ENCODE measurements at places on chromosomes 5 and 9.

DNA sequence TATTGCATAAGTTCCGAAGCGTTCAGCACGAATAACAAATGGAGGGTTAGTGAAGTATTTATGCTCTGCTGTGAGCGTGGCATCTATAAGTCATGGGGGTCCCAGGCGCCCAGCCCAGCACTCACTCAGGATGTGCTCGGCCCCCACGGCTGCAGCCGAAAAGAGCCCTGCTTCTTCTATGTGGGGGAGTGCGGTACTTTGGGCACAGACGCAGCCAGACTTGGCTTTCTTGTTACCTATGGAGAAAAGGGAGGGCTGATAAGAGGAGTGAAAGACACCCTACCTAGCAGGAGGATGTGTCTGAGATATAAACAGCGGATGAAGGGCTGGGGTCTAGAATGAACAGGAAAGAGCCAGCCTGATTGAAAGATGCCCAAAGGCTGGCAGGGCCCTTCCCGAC lies 51.4 kb downstream of the MRPL36 start:
- no peak for DNase-seq

GRCh38 chr9:123929177-123929869 lies 603 bp downstream of the DENND1A start:
- DNase-seq, result no peak

GRCh38 chr9:134403682-134404301 lies 77.5 kb downstream of the RXRA start:
- no peak for DNase-seq

GRCh38 chr9:27784847-27785713 lies 211.8 kb upstream of the C9orf72 start:
- no peak for DNase-seq

DNA sequence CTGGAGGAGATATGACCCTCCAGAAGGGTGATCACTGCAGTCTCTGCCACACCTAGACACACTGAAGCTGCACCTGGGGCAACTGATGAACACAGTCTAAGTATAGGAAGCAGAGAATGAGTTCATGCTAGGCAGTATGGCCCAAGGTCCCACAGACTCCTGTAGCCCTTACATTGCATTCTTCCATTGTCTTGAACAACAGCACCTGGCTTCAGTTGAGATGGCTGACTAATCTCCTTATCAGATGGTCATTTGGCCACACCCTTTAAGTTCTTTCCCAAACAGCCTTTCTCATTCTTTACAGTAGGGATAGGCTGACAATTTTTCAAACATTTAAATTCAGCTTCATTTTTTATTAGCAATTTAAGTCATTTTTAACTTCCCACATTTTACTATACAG lies 23.1 kb downstream of the CENPK start:
- no peak for DNase-seq

DNA sequence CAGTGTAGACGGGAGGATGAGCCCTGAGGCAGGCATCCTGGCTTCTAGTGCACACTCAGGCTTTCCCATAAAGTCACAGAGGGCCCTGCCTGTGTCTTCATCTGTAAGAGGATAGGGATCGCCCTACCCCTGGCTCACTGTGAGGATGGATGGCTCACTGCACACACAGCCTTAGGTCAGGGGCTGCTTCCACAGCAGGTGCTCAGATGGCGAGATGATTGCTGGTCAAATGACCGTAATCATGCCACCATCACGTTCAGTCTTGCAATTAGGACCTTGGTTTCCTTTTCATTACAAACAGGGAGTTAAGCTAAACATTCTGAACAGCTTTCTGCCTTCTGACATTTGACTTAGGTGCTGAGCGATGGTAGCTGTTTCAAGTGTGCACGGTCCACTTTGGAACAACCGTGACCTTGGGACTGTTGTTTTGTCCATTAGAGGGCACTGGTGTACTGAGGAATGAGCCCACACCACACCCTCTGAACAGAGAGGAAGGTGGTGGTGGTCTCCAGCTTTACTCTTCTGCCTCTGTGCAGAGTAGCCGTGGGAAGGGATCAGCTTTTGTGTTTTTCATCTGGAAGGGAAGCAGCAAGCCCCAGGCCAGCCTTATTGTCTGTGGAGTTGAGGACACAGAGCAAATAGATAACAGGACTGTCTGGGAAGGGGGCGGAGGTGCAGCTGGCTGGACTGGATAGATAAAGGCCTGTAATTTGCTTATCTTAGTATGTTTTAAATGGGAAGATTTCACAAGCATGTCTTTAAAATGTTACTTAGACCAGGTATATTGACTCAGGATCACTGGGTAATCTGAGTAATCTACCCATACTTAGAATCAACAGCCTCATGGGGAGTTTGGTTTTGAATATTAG lies 183.1 kb downstream of the TRIO start:
- no peak for DNase-seq

- DNase-seq, result no peak
These were observed 280.6 kb upstream of the PIK3R1 start for GRCh38 chr5:67934976-67935375.

DNA sequence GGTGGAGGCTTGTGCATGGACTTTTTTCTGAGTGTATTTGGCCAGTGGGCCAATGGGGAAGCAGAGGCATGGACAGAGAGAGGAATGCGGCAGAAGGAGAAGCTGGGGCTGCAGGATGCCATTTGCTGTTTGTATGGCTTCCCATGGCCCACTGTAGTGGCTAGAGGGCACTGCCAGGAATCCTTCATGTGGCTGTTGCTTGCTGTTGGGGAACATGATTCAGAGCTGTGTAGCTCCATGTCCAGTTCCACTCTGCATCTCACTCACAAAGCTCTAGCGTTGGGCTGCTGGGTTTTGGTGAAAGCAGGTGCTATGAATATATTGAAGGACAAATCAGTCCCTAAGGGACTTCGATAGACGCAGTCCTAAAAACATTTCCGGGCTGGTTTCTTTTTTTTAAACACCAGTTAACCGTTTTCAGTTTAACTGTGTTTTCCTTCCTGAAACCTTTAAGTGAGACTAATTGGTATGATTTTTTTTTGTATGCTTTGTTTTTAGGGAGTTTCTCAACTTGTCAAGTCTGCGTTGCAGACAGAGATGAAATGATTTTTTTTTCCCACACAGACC lies 51.3 kb downstream of the SLC22A5 start:
- DNase-seq, result no peak

- no peak for DNase-seq
These were observed 13.6 kb upstream of the GABRP start for GRCh38 chr5:170769898-170770416.

GRCh38 chr9:76023715-76024195 lies 133.3 kb downstream of the PCSK5 start:
- DNase-seq, result no peak

- no peak for DNase-seq
These were observed 103.5 kb downstream of the MAMDC2 start for GRCh38 chr9:70147196-70147595.

DNA sequence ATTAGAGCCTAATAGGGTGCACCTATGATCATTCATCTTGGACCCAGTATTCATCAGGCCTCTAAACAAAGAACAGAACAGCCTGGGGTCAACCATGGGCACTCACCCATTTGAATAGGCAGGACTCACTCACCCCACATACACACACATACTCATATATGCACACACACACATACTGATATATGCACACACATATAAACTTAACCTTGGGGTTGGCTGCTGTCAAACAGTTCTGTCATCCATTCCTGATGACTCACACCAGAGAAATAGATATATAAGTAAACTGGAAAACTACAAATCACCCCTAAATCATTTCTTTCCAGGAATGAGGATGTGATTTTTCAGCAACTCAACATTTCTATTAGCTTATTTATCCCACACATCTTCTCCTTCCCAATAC lies 51.3 kb downstream of the ARL15 start:
- no peak for DNase-seq

- DNase-seq, result no peak
These were observed 29.6 kb downstream of the PTTG1 start for GRCh38 chr5:160451281-160451680.

GRCh38 chr9:128892221-128892921 lies 10.4 kb downstream of the LRRC8A start:
- no peak for DNase-seq

DNA sequence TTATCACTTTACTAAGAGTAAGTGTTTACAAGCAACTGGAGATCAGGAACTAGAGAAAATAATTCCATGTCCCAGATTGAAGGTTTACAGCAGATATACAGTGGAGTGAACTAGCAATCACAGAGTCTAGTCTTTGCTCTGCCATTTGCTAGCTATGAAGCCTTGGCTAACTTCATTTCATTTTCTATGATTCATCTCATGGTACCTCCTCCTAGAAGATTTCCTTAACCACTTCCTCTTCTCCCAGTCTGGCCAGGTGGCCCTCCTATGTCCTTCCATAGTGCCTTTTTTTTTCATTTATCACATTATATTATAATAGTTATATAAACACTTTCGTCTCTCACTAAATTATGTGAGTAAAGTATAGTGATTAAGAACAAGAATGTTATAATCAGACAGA lies 52.1 kb downstream of the GRIA1 start:
- no peak for DNase-seq

- DNase-seq, result no peak
These were observed 312.9 kb downstream of the DEPDC1B start for GRCh38 chr5:60387051-60387440.

DNA sequence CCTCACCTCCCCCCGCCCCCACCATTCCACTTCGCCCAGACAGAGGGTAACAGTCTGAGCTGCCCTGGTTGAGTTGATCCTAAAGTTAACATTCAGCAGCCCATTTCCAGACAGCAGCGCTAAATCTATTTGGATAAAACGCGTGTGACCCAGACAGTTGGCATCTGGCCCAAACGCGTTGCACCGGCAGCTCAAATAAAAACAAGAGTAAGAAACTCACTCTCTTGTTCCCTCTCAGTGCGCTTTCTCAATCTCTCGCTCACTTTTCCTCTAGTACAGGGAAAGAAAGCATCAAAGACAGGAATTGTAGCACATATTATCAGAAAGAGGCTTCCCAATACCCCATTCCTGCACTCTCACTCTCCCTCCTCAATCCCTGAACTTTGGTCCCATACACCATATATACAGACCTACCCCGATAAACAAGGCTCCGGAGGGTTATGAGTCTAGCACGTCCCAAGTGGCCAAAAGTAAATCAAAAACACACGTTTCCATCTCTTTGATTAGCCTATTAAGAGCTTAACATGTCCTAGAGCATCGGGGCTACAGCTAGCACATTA lies 1.3 kb downstream of the ADAMTS6 start:
- DNase-seq, result no peak

GRCh38 chr9:109792951-109793546 lies 13.1 kb downstream of the PALM2AKAP2 start:
- DNase-seq, result no peak

DNA sequence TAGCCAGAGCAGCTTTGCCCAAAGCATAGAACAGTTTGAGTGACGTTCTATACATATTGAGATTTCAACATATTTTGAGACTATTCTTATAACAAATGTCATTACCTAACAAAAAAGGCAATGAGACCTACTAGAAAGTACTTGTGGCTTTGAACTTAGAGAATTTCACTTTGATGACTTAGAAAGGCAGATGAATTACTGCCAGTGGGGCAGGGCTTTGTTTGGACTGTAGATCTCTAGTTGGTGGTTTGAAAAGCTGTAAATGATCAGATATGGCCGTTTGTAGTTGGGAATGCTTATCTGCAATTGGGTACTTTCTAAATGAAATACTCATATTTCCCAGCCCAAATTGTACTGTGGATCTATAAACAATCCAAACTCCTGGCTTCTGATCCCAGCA lies 28.1 kb downstream of the SOX30 start:
- no peak for DNase-seq

DNA sequence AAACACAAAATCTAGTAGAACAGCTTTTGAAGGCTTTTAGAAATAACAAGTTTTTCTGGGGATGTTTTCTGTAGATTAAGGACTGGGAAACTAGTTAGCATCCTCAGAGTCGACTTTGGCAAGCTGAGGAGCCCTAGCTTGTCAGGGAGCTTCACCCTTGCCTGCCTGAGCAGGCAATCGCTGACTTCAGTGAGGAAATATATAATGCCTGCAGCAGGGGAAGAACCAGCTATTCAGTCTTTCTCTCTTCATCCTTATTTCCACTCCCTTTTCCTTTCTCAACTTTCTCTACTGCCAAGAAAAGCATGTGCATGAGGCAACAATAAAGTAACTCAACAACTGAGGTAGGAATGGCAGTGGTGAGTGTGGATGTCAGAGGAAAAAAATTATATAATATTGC lies 54.7 kb downstream of the PLK2 start:
- no peak for DNase-seq

DNA sequence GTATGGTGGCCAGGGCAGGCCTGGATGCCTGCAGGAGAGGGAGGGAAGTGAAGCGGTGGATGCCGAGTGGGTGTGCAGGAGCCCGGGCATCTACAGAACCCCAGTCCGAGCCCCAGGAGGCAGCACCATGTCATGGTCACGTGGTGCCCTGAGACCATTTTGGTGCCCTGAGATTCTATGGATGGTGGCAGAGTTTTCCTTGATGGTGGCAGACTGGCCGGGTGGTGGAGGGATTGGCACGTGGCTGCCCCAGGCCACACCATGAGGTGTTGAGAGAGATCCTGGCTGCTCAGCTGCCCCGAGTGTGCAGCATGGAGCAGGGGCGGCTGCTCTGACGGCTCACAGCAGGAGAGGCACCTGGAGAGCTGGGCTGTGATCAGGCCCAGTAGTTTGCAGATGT lies 52.3 kb downstream of the SYK start:
- DNase-seq, result no peak

- DNase-seq, result no peak
These were observed 1.1 kb upstream of the SNX24 start for GRCh38 chr5:122844136-122844909.

DNA sequence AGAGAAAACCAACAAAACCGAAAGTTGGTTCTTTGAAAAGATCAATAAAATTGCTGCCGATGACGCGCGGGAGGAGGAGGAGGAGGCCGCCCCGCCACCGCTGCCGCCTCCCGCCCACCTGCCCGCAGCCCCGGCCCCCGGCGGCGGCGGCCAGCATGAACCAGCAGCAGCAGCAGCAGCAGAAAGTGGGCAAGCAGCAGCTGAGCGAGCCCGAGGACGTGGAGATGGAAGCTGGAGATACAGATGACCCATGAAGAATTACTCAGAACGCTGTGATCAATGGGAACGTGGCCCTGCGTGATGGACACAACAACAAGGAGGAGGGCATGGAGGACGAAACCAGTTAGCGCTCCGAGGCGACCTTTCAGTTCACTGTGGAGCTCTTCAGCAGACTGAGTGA lies 53.9 kb upstream of the EFNA5 start:
- no peak for DNase-seq

GRCh38 chr5:176712546-176713304 lies 65.4 kb downstream of the TSPAN17 start:
- no peak for DNase-seq

- DNase-seq, result no peak
These were observed 34.2 kb downstream of the MEGF10 start for GRCh38 chr5:127324756-127325155.

GRCh38 chr5:156893517-156893916 lies 43.4 kb downstream of the PPP1R2B start:
- no peak for DNase-seq

- no peak for DNase-seq
These were observed 291.2 kb downstream of the AOPEP start for GRCh38 chr9:95017661-95018060.

- DNase-seq, result no peak
These were observed 293.5 kb downstream of the ASTN2 start for GRCh38 chr9:117121316-117121715.
